Stimulated activated naive CD4-positive, alpha-beta T cell (primary cell): ENCODE measurements at places on chromosomes 11 and 22.
A peak's percentile ranks its signal among the peaks of the same experiment; 100 is the strongest.

DNA sequence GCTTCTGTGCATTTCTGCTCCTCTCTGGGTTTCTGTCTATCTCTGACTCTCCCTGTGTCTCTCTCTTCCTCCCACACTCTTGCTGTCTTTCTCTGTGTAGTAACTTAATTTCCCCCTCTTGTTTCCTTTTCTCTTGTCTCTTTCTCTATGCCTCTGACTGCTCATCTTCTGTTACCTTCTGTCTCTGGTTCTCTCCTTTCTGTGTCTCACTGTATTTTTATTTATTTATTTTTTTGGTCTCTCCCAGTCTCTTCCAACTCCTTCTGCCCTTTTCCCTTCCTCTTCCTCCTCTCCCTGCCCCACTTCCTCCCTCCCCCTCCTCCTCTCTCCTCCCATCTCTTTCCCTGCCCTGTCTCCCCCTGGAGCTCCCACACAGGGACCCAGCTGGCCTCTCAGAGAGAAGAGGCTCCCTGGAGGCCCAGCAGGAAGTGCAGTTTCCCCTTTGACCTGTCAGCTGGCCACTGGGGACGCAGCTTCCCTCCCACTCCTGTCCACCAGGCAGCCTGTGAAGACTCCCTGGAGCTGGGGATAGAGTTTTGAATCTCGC, 38.3 kb upstream of the MYH9 start:
- no peak for DNase-seq

GRCh38 chr11:113578033-113578380, 102.8 kb upstream of the DRD2 start:
- DNase-seq: no peak

GRCh38 chr11:64438986-64439771, 80.2 kb downstream of the RPS6KA4 start:
- DNase-seq: no peak

- DNase-seq: peak; percentile 60
Measured at GRCh38 chr11:78045851-78046485, 17.7 kb upstream of the THRSP start.

- no peak for DNase-seq
Measured at GRCh38 chr11:33944693-33945424, 53.0 kb upstream of the LMO2 start.

DNA sequence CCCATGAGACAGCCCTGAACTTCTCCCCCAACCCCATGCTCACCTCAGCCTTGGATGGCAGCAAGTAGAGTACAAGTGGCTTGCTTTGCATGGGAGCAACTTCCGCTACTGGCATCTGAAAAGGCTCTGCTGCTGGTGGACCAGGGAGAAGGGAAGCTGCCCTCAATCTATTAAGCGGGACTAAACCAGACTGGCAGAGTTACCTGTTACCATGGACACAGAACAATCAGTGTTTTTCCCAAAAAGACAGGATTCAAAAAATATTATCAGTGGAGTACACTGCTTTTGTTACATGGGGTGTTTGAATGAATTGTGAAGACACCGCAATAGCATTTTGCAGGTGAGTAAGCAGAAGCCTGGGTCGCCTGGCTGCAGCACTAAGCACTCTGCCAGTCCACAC, 631.4 kb upstream of the B3GAT1 start:
- DNase-seq: no peak

DNA sequence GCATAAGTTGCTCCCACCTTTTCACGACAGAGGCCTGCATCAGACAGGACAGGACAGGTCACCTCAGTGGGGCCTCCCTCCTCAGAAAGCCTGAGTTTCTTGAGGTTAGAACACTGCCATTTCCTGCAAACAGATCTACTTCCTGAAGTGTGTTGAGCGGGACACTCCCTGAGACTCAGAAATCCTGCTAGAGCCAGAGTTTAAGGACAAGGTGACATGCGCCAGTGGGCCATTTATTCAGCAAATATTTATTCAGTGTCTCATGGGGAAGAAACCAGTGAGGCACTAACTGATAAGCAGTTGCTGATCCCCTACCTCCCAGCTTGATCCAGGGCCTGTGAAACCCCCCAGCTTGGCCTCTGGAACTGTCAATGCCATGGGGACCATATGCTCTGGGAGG, 454.6 kb downstream of the SOX6 start:
- DNase-seq: no peak
